GM23248 (cell line): ENCODE measurements at places on chromosomes 4 and X.

DNA sequence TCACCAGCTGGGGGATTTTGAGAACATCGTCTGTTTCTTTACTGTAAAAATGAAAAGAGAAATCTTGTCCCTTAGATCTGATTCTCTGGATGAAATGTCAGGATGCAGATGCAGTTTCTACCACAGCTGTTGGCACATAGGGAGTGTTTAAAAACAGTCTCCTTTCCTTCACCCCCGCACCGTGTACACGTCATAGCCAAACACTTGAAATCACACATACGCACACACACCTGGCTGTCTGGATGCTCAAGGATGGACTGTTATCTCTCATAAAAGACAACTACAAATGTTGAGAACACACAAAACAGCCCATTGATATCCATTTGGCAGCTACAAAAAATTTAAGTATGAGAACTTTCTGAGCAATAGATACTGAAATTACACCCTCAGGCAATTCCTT is 275.8 kb upstream of the CLNK start:
- no peak for DNase-seq

- no peak for DNase-seq
Measured at GRCh38 chrX:83022020-83022419, 486.1 kb upstream of the POU3F4 start.

DNA sequence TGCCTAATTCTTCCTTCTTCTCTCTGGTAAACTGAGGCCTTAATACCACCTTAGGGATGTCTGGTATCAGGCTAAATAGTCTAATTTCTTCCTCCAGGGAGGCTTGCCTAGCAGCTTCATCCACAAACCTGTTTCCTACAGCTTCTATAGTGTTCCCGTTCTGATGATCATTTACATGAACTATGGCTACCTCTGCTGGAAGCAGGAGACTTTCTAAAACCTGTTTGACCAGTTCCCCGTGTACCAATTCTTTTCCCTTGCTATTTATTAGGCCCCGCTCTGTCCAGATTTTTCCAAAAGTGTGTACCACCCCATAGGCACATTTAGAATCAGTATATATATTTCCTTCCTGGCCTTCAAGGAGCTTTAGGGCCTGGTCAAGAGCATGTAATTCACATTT is 5.8 kb upstream of the USP38 start:
- no peak for DNase-seq

DNA sequence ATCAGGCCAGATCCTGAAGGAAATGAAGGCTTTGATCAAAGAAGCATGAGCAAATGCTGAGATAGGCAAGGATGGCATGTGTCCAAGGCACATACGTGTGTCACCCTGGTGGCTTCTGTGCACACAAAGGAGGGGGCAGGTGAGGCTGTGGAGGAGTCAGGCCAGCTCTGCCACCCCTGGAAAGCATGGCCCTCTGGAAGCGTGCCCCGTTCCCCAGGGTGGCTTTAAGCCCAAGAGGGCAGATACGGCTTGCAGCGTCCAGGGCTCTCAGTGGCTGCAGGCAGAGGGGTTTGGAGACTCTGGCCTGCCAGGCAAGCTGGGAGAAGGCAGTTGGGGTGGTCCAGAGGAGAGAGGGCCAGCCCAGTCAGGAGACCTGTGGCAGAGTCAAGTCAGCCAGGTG is 25.6 kb downstream of the PNMA6E start:
- no peak for DNase-seq

GRCh38 chr4:288891-289290 is 16.4 kb downstream of the ZNF732 start:
- DNase-seq = no peak

DNA sequence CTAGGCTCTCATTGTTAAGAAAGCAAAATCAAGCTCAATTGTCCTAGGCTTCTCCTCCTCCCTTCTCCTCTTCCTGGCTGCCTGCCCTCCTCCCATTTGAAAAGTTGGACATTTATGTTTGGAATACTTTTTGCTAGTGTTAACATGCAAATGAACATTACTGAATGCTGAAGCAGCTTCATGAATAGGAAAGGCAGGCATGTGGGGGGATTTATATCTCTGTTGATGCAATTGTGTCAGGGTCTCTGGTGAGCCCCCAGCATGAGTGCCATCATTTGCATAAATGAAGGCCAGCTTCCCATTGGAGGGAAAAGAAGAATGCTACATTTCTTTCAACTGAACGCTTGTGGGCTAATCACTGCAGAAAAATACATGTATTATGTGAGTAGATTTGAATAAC is 160.1 kb upstream of the NDST3 start:
- DNase-seq = no peak
